ENCODE measurements at places on chromosomes 2 and 18.

DNA sequence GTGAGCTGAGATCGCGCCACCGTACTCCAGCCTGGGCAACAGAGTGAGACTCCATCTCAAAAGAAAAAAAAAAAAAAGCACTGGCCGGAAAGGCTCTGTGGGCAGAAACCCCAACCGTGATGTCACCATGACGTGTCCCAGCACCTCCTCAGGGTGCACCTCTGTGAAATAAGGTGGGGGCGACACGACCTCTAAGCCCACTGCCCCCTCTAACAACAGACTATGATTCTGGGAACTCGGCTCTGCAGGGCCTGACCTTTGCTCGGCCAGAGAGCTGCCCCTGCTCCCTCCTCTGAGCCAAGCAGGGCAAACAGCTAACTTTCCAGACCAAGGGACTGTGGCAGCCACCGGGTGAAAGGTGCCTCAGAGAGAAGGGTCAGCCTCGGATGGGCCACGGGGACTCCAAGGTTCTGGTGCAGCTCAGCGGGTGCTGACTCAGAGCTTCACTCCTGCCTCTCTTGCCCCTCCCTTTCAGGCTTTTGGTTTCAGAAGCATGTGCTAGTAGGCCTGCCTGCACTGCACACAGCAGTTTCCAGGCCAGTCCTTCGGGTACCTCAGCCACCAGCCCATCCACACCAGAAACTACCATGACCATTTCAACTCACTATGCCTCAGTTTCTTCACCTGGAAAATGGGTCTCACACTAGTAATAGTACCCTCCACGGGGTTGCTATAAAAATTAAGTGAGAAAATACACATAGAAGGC, 8.0 kb downstream of the TMBIM1 start:
- peak overlapping the region; percentile 88 for H3K27ac ChIP-seq
- peaks cover 62% of the 10 kb centered on the region for H3K4me1 ChIP-seq
- peaks cover 45% of the 10 kb centered on the region for H3K36me3 ChIP-seq
- no peaks in the 10 kb centered on the region for H3K27me3 ChIP-seq

DNA sequence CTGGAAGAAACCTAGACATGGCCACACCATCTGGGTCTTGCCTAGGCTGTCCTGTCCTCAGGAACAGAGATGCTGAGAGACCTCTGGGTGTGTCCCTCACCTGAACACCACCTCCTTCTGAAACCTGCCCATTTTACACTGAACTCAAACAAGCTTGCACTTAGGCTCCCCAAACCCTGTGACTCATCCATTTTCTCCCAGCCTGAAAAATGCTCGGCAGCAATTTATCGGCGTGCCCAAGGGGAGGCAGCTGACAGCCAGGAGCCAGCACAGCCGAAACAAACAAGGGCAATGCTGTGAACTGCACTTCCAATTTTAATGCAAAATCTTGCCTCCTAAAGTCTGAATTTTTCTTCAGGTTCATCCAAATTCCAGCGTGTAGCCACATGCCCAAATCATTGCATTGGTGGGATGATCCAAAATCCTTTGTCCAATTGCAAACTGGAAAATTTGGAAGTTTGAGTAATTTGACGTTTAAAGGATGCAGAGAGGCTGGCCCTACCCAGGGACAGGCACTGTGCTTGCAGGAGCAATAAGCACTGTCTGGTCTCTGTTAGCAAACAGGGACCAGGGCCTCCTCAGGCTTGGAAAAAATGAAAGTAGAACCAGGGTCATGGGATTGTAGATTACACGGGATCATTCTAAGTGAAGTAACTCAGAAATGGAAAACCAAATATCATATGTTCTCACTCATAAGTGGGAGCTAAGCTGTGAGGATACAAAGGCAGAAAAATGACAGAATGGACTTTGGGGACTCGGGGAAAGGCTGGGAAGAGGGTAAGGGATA, 67.7 kb downstream of the GALNT14 start:
- DNase-seq = no peak
- H3K4me3 ChIP-seq = no peak overlapping the region
- H3K36me3 ChIP-seq = no peaks in the 10 kb centered on the region
- H3K27me3 ChIP-seq = no peaks in the 10 kb centered on the region
- no peak overlapping the region for H3K27ac ChIP-seq

DNA sequence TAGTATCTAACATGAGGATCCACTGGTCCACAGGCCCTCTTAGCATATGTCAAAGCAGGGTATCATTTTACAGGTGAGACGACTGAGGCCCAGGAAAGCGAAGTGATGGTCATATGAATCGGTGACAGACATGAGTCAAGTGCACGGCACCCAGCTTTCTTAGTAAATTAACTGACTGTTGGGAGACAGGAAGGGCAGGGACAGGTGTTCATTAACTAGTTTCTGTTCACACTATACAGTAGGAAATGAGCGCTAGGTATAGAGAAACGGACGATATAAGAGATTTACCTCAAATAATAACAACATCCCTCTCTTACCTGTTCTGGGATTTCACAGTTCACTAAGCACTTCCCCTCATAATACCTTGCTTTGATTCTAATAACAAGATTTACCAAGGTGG, 1.7 kb upstream of the SMARCAL1 start:
- peaks cover 19% of the 10 kb centered on the region for H3K36me3 ChIP-seq
- peaks cover 19% of the 10 kb centered on the region for H3K4me1 ChIP-seq
- no peak overlapping the region for H3K4me3 ChIP-seq
- peaks cover 11% of the 10 kb centered on the region for H3K27me3 ChIP-seq
- no peak overlapping the region for H3K27ac ChIP-seq

DNA sequence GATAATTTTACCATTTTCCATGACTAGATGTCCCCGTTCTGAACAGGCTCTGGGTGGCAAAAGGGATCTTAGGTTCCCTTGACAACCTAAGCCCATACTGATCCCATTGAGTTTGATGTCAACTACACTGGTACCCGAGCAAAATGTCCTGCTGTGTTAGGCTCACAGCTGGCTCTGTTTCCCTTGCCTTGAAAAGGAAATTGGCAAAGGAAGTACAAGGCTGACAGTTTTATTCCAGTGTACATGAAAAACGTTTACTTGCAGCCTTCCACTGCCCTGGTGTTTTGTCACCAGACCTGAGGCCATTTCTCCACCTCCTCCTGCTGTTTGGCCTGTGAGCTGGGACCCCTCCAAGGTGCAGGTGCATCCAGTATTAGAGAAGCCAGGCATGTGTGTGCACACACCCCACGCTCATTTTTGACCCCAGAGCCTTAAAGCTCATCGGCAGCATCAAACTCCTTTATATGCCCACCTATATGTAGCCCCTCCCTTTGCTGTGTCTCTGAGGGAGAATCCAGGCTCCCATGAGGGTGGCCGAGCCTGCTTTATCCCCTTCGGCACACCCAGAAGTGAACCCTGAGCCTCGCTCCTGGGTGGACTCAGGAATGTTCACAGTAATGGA, 171.3 kb downstream of the NDUFA10 start:
- no peak overlapping the region for H3K27ac ChIP-seq
- peaks cover 21% of the 10 kb centered on the region for H3K27me3 ChIP-seq
- no peaks in the 10 kb centered on the region for H3K36me3 ChIP-seq
- H3K4me1 ChIP-seq = no peaks in the 10 kb centered on the region
- no peak for DNase-seq
- no peak overlapping the region for H3K4me3 ChIP-seq

DNA sequence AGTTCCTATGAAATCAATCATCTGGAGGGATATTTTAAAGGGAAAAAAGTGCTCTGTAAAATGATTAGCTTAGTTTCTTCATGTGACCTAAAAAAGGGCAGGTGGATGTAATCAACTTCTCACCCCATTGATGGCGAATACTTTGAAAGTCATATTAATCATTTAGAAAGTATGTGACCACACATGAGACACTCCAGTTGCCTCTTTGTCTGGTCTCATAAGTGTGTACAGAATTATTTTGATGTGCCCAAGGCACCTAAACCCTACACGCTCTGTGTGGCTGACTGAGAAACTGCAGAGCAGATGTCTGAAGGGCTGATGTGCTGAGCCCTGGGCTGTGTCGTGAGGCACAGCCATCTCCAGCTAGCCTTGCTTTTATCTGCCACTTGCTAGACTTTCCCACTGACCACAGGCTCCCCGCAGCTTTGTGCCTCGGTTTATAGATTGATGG, 26.9 kb downstream of the SGPP2 start:
- H3K27me3 ChIP-seq = peaks cover 6% of the 10 kb centered on the region
- H3K27ac ChIP-seq = no peak overlapping the region
- H3K4me3 ChIP-seq = no peak overlapping the region
- DNase-seq = no peak
- no peaks in the 10 kb centered on the region for H3K36me3 ChIP-seq

- H3K4me3 ChIP-seq = no peak overlapping the region
- H3K27me3 ChIP-seq = peaks cover 12% of the 10 kb centered on the region
- H3K36me3 ChIP-seq = no peaks in the 10 kb centered on the region
- H3K27ac ChIP-seq = no peak overlapping the region
- DNase-seq = no peak
These were observed 114.7 kb downstream of the SH3BP4 start for GRCh38 chr2:235066490-235066889.

GRCh38 chr18:68436485-68436884, 278.4 kb downstream of the TMX3 start:
- no peaks in the 10 kb centered on the region for H3K27me3 ChIP-seq
- peaks cover 6% of the 10 kb centered on the region for H3K4me1 ChIP-seq
- H3K4me3 ChIP-seq = no peak overlapping the region
- H3K36me3 ChIP-seq = no peaks in the 10 kb centered on the region
- no peak for DNase-seq

- no peaks in the 10 kb centered on the region for H3K4me1 ChIP-seq
- H3K27ac ChIP-seq = no peak overlapping the region
- no peak overlapping the region for H3K4me3 ChIP-seq
- no peaks in the 10 kb centered on the region for H3K27me3 ChIP-seq
These were observed 113.8 kb upstream of the NRXN1 start for GRCh38 chr2:51145761-51146160.

- no peak overlapping the region for H3K4me3 ChIP-seq
- no peaks in the 10 kb centered on the region for H3K4me1 ChIP-seq
- H3K36me3 ChIP-seq = no peaks in the 10 kb centered on the region
- H3K27me3 ChIP-seq = no peaks in the 10 kb centered on the region
- no peak overlapping the region for H3K27ac ChIP-seq
- no peak for DNase-seq
These were observed 70.2 kb downstream of the RND3 start for GRCh38 chr2:150417278-150417677.

- peaks cover 20% of the 10 kb centered on the region for H3K27me3 ChIP-seq
- no peak overlapping the region for H3K27ac ChIP-seq
- H3K4me1 ChIP-seq = no peaks in the 10 kb centered on the region
- H3K36me3 ChIP-seq = no peaks in the 10 kb centered on the region
- DNase-seq = no peak
These were observed 147.4 kb upstream of the SIX2 start for GRCh38 chr2:45156605-45157004.

DNA sequence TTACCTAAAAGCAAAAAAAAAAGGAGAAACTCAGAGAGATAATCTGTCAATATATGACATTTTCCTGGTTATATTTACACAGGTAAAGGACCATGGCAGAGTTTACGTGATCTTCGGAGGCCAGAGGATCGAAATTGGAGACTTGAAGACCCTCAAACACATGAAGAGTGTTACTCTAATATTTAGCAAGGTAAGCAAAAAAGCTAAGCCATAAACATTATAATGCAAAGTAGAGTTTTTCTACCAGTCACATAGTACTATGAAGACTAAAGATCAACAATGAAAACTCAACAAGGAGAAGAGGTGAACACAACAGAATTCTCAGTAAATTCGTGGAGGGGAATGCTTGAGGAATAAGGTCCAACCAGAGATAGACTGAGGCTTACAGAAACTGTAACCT, 78.5 kb downstream of the L3MBTL4 start:
- no peaks in the 10 kb centered on the region for H3K4me1 ChIP-seq
- no peaks in the 10 kb centered on the region for H3K27me3 ChIP-seq
- H3K36me3 ChIP-seq = no peaks in the 10 kb centered on the region
- no peak for DNase-seq

Measured in activated CD4-positive, alpha-beta T cell treated with anti-CD3 and anti-CD28 coated beads, Interleukin-2, amount 10 ng/mL, durations not matched to agents 7 days and 5 days (primary cell).